ENCODE measurements at places on chromosomes 12 and 14.

DNA sequence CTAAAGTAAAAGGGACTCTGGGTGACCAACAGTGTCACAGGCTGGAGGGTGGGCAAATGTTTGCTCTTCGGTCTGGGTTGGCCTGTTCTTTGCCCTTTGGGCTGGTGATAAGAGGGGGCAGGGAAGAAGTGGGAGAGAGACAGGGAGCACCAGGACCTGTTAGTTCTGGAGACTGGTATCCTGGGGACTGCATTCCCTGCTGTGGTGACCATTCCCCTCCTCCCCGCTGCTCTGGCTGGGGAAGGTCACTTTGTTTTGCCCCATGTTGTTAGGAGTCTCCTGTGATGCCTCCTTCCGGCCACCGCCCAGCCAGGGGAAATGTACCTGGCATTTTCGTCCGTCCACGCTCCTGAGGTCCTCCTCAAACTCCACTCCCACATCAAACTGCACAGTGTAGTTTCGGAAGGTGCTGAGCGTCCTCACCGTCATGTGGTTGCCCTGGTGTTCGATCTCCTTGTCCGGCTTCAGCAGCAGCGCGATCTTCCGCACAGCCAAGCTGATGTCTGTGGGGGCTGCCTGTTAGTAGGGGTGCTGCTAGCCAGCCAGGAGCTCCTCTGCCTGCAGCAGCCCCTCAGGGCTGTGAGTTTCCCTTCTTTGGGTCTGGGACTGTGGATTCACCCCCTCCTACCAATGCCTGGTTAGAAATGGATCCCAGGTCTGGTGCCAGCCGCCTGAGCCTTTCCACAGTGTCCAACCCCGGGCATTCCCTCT is 618 bp downstream of the RBP5 start:
- DNase-seq, result no peak

- DNase-seq, result no peak
Observed at GRCh38 chr12:126768517-126768916, 1498.5 kb upstream of the TMEM132C start.

DNA sequence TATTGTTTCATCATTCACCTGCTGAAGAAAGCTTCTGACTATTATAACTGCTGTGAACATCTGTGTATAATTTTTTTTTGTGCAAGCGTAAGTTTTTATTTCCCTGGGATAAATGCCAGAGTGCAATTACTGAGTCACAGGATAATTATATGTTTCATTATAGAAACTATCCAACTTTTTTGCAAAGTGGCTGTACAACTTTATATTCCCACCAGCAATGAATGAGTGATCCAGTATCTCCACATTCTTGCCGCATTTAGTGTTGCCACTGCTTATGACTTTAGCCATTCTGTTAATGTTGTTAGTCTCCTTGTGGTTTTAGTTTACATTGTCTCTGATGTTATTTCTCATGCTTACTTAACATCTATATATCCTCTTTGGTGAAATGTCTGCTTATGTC is 88.1 kb upstream of the CCDC175 start:
- no peak for DNase-seq

DNA sequence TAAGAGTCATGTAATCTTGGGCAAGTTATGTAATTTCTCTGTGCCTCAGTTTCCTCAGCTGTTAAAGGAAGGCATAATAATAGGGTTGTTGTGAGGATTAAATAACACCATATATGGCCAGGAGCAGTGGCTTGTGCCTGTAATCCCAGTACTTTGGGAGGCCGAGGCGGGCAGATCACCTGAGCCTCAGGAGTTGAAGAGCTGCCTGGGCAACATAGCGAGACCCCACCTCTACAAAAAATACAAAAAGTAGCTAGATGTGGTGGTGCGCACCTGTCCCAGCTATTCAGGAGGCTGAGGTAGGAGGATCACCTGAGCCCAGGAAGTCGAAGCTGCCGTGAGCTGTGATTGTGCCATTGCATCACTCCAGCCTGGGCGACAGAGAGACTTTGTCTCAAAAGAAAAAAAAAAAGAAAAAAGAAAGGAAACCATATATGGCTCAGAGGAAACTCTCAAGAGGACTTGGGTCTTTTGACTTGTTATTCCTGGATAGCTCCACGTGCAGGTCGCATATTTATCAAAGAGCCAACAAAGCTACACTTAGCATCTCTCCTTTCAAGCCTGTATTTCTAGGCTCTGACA is 6.9 kb downstream of the GPRC5A start:
- DNase-seq, result no peak

DNA sequence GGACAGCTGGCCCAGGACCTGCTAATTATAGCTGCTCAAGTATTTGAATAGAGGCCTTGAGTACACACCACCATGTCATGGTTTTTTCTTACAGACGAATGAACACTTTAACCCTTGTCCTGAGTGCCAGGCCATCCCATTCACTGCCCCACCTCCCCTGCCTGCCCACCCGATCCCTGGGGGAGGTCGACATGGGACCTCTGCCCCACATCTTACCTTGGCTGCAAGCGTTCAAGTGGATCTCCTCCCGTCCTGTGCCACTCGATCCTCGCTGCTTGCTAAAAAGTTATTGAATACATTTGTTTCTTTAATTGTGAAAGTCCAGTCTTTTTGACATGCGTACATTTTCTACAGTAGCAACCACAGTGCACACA is 10.3 kb downstream of the RTL1 start:
- no peak for DNase-seq

DNA sequence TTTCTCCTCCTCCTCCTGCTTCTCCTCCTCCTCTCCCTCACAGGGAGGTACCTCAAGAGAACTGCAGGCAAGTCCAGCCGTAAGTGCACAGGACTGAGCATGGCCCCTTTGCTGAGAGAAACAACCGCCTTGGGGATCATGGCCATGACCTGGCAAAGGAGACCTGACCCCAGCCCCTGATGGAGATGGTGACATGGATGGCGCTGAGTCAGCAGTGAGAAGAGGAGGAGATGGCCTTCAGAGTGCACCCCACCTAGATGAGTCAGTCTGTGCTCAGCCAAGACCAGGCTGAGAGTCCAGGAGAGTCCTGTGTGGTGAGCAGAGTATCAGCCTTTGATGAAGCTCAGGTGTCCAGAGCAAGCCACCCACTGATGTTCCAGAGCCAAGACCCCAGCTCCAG is 36.4 kb downstream of the MEG3 start:
- no peak for DNase-seq

GRCh38 chr14:90489916-90490719 is 93.3 kb downstream of the CALM1 start:
- no peak for DNase-seq

All from fibroblast of the conjunctiva (primary cell).